ENCODE measurements at places on chromosomes 3 and 15. TPM values are rescaled to one million over a fixed set of nuclear protein-coding genes. Genes with fewer than 3 reads are reported as not detected.

- DNase-seq = no peak
These were observed 51.3 kb downstream of the CYP11A1 start for GRCh38 chr15:74316141-74316540.

- no peak for DNase-seq
These were observed 94.3 kb downstream of the IGF2BP2 start for GRCh38 chr3:185730550-185730949.

GOLGA8R gene
- 8.0 TPM for polyA plus RNA-seq

DNA sequence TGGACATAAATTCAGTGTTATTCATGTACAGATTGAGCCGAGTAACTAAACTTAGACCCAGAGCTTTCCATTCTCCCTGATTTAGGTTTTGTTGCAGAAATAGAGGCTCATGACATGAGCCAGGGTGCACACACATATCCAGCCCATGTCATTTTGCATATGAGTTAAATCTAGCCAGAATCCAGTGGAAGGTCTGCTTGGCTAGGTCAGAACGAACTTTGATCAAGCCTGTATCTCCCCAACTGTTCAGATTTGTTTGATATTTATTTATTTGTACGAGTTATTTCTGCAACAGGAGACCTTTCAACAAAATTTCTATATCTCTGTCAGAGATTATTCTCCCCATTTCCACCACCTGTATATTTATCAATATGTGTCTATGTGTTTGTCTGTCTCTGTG lies 247.5 kb upstream of the THBS1 start:
- no peak for DNase-seq

GRCh38 chr3:62172199-62172598 lies 201.2 kb downstream of the FEZF2 start:
- DNase-seq = no peak

DNA sequence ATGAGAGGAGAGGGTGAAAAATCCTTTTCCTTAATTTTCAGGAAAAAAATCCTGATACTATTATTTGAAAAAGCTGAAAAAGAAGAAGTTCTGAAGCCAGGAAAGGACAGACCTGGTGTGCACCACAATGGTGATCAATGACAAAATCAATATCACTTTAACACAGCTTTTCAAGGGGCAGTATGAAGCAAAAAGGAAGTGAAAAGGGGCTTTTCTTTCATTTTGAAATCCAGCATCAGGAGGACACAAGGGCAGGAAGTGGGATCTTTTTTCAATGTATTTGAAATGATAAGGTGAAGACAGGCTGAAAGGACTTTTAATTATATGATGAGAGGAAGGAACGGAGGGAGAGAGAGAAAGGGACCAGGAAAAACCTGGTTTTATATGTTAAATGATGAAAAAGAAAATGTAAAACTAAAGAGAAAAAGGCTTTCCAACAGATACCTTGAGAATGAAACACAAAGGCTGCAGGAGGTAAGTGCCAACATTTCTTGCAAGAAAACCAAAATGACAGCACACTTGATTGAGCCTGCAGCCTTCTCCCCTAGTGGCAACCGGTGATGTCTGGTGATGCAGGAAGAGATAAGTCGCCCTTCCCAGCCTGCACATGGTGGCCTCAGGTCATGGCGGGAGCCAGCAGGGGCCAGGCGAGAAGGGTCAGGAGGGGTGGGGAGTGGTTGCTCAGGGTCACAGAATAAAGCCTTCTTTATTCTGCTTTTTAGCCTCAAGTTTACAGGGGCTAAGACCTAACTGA lies 236.7 kb upstream of the WNT5A start:
- no peak for DNase-seq

CLDN11 gene
- polyA plus RNA-seq = 171 TPM

TMEM207 gene
- polyA plus RNA-seq = 20.3 TPM

ULK4 gene
- 5.6 TPM for polyA plus RNA-seq

SPATA12 gene
- polyA plus RNA-seq = not detected

- DNase-seq = no peak
These were observed 4.0 kb downstream of the TRIM71 start for GRCh38 chr3:32821686-32822296.

- no peak for DNase-seq
These were observed 20.6 kb upstream of the ADCY5 start for GRCh38 chr3:123469323-123469995.

GRCh38 chr3:30641416-30642251 lies 35.2 kb downstream of the TGFBR2 start:
- DNase-seq = no peak

DNA sequence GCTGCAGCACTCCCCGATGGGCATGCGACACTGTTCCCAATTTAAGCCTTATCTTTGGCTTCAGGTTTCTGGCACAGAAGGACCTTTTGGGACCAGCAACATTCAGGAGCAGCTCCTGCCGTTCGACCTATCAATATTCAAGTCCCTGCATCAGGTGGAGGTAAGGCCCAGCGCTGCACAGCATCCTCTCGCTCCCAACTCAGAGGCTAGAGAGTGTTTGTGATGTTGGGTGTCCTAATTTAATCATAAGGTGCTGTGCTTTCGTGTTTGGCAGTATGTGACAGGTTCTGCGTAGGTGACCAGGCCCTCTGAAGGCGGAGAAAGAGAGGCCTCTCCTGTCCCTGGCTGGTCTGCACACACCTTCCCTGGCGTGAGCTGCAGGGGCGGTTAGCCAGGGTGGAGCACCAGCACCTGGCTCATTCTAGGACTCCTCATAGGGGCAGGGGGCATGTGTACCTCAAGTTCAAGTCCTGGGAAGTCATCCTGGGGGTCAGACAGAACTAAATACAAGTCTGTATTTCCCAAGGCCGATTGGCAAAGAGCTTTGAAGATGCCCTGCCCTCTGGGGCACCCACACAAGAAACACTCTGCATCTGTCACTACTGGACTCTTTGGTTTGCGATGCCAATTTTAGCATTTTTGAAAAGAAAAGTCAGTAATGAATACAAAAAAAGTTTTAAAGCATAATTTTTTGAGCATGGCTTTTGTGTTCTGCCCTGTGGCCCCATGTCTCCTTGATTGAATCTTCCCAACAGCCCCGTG lies 17.0 kb downstream of the NISCH start:
- no peak for DNase-seq

DNA sequence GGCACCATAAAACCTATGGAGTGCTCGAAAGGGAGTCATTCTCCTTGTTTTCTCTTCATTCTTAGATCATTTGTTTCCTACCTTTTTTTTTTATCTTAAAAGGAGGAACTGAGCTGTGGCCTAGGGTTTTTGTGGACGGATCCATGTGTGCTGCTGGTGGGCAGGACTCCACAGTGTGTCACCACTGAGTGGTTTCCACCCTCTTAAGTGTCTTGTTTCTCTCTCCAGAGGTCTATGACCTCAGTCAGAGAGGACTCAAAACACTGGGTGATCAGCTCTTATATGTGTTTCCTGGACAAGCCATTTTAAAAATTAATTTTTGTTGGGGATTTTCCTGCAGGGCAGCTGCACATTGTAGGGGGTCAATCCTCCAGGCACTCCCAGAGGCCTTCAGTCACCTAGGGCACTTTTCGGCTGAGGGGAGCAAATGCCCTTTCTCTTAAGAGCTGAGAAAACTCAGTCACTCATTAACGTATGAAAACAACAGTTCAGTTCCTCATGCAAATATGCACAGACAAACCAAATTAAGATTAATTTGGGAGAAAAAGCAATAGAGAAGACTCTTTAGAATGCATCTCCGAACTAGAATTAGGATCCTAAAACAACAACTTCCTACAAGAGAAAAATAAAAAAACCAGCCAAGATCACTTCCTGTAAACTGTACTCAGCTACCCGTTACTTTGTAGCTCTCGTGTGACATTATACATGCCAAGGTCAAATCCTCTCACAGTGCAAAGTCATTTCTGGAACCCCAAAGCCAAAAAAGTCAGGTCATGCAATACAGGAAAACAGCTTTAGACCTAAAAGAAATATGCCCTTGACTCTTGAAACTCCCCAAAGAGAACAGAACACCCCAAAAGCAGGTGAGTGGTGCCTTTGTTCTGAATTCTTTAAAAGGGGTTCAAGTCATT lies 27.6 kb upstream of the FAM3D start:
- DNase-seq = no peak

RABL3 gene
- polyA plus RNA-seq = 29.8 TPM

- DNase-seq = peak; percentile 30
These were observed 35.7 kb downstream of the NGRN start for GRCh38 chr15:90300988-90301706.

GRCh38 chr3:13261104-13261830 lies 158.9 kb downstream of the NUP210 start:
- DNase-seq = no peak

GRCh38 chr3:130420466-130420865 lies 75.0 kb downstream of the COL6A5 start:
- no peak for DNase-seq

GRCh38 chr3:78257951-78258530 lies 1218.1 kb downstream of the ROBO2 start:
- no peak for DNase-seq

XCR1 gene
- polyA plus RNA-seq = 0.04 TPM

DNA sequence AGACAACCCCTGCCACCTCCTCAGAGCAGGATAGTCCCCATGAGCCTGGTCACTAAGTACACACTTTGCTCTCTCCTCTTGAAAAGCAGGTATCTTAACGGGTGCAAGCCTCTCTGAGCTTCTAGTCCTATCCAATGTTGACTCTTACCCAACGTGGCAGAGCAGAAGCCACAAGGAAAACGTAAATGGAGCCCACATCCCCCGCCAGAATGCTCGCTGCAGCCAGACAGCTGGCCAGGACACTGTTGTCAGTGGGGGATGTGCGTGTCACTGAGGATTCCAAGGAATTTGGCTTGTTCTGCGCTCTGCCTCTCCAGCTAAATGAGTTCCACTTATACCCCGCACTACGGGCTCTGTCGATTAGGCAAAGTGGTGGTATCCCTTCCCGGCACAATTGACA lies 67.8 kb upstream of the IGF1R start:
- DNase-seq = peak; percentile 36

DNA sequence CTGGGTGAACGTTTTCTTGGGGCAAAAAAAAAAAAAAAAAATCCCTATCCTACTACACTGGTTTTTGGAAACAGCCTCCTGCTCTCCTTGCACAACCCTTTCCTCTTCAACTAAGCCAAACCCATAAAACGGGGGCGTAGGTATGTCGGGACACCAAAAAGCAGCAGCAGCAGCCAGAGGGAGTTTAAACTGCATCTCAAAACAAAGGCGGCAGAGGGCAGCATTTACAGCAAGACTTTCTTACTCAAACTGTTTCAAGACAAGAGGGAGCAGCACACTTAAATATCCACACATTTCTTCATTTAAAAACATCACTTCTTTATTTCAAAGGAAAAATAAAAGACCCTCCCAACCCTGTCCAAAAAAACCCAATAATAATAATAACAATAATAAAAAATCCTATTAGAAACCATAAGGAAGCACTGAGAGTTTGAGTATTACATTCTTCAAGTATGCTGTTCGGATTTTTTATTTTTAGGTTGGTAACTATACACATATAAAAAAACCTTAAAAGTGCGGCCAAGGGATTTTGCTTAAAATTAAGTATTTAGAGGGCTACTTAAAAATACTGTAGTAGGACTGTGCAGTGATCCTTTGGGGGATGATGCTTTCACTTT lies 43.9 kb upstream of the PLXND1 start:
- peak; percentile 53 for DNase-seq

DNA sequence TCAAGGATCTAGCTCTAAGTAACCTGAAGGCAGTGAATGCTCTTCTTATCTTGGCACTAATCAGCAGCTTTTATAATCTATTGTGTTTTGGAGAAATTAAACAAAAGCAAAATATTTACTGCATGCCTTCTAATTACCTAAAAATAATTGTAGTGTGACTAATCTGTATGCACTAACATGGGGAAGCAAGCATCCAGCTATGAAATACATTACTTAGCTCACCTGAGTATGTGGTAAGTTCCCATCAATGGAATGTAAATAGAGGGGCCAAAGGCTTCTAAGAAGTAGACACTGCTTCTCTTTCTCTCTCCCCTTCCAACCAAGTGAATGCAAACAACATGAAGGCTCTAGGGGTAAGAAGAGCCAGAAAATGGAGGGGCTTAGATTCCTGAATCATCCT lies 165.6 kb downstream of the STAG1 start:
- no peak for DNase-seq

GRCh38 chr15:83769411-83769999 lies 115.6 kb downstream of the ADAMTSL3 start:
- DNase-seq = no peak

DNA sequence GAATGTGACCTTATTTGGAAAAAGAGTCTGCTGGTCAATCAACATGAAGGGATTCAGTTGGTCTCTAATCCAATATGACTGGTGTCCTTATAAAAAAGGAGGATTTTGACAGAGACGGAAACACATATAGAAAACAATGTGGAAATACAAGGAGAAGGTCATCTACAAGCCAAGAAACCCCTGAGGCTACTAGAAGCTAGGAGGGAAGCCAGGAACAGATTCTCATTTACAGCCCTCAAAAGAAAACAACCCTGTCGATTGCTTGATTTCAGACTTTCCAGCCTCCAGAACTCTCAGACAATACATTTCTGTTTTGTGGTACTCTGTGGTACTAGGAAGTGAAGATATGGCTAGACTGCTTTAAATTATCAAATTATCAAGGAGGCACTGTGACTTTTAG lies 162.9 kb upstream of the IGF1R start:
- DNase-seq = no peak

DNA sequence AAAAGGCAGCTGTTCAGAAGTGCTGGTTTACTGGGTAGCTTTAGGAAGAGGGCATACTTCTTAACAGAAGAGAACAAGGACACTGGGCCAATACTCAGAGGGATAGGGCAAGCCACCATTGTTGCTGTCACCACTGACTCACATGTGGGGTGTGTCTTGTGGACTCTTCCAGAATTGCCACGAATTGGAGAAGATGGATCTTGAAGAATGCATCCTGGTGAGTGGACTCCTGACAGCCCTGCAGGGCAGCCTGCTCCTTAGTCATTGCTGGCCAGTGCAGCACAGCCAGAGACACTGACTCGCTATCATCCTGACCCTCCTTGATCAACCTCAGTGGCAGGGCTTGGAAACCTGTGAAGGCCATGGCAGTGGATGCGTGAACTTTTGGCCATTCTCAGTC lies 62.3 kb downstream of the UBP1 start:
- DNase-seq = no peak

DNA sequence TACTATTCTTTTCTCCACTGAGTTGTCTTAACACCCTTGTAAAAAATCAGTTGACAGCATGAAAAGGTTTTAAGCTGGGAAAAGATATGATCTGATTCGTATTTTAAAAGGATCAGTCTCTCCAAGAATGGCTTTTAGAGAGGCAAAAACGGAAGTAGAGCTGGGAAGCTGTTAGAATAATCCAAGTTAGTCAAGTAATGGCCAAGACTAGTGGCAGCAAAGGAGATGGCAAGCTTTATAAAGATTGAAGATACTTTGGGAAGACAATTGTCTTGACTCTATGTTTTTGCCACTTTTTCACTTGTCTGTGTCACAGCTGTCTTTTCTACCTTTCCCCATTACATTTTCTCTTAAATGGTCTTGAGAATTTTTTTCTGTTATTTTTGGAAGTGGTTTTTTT lies 243.5 kb upstream of the MANF start:
- DNase-seq = no peak

Data from renal pelvis (tissue), 12 donors.